ENCODE measurements at places on chromosomes 11 and 22.

- DNase-seq: no peak
Measured at GRCh38 chr11:5289696-5290095, 12.1 kb downstream of the OR51B4 start.

DNA sequence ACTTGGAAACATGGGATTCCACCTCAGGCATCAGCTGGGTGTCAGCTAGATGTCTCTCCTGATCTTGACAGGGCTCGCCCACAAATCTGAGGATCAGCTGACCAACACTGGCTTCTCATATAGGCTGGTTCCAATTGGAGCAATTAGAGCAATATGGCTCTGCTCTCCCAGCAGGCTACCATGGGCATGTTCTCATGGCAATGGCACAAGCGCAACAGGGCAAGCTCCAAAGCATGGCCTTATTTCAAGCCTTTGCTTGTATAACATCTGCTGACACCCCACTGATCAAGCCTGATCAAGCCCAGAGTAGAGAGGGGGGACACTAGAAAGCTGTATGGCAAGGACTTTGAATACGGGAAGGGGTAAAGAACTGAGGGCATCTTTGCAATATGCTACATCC is 40.7 kb upstream of the SPATA19 start:
- no peak for DNase-seq

DNA sequence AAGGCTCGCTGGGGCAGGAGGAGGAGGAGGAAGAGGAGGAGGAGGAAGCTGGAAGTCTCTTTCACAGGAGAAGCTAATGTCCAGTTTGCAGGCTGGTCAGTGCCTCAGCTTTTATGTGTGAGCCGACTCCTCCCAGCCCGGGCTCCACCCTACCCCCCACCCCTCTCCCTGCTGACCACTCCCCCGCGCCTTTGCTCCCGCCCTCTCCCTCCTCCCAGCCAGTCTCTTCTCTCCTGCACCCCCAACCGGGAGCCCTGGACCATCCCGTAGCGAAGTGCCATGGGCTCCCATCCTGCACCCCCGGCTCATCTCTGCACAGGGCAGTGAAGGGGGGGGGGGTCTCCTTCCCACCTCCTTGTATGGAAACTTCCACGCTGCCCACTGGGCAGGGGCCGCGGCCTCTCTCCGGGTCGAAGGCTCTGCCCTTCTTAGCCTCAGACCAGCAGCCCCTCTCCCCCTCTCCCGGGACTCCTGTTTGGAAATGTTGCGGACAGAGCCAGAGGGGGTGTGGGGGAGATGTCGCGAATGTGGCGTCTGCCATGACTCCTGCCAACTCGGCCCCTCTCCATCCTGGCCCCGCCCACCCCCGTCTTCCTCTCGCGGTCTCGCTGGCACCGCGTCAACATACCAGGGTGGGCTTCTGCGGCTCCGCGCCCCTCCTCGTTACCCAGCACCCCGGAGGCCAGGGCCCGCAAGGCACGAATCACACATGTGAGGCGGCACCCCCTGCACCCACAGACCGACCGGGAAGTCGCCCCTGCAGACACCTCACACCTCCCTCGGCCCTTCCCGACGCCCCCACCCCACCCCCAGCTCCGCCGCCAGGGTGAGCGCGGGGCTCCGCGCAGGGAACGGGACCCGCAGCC is 1.8 kb downstream of the IGF2 start:
- DNase-seq: no peak

GRCh38 chr11:115391598-115391997 is 112.6 kb downstream of the CADM1 start:
- no peak for DNase-seq

GRCh38 chr11:95716266-95716665 is 73.3 kb downstream of the FAM76B start:
- DNase-seq: no peak

Data from esophagus squamous epithelium (tissue), 5 donors.